T-helper 1 cell (primary cell): ENCODE measurements at places on chromosomes 13 and 19.

DNA sequence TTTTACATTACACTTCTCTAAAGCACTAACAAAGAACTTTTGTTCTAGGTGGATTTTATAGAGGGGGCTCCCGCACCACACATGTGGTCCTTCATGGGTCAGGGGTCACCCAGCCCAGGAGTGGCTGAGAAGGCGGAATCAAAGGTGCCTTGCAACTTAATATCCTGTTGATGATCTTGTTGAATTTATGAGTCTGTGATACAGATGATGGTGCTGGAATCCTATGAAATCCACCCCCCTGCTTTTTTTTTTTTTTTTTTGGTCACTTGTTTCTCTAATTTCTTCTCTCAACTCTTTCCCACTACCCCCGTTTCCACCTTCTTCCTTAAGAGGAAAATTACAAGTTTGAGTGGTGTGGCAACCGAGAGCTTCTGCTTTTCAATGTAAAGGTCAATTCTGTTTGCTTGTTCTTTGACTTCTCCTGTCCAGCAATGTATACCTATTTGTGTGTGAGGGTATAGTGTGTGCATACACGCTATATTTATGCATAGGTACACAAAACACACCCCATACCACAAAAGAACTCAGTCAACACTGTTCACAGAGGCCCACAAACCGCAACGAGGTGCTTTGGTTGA lies 4.2 kb upstream of the ZIC2 start:
- no peak for DNase-seq

DNA sequence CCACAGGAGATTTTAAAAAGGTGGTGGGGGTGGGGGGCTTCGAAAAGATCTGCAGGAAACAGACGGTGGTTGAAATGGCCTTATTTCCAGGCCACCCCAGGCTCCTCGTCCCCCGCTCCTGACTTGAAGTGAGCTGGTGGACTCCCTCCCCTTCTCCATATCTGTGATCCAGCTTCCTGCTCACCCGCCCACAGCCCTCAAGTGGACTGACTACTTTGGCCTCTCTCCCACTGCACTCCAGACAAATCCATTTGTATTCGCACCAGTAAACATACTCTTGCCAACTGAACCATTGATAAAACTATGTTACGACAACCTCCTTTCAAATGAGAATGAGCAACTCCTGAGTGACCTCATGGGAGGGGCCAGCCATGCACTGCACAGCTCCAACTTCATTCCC lies 259.5 kb downstream of the COL4A1 start:
- no peak for DNase-seq

- no peak for DNase-seq
These were observed 8.8 kb downstream of the SPPL2B start for GRCh38 chr19:2337329-2337707.

- DNase-seq = no peak
These were observed 35.4 kb downstream of the CYP4F2 start for GRCh38 chr19:15862444-15862843.

DNA sequence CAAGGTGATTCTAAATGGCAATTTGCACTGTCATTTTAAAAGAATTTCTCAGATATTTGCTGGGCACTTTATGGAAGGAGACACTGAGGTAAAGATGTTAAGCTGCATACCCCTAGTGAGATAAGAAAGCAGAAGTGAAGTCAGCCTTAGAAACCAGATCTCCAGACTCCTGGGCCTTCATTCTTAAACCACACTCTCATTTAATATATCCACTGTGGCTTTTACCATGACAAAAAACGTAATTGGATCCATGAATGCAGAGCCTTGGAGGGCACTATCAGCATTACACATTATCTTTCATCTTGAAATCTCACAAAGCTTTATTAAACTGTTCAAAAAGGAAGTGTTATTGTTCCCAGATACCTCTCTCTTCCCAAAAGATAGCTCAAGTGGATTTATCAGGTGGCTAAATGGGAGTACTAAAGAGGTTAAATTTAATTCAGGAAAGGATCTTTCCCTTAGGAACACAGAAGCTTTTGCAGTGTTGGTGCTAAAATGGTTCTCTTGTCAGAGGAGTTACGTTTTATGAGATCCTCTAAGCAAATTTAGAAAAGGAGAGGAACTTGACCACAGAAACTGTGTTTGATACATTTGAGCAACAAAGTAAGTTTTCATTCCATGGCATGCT lies 1060.4 kb downstream of the EFNB2 start:
- no peak for DNase-seq

GRCh38 chr13:60412909-60413616 lies 16.0 kb downstream of the TDRD3 start:
- no peak for DNase-seq

- DNase-seq = no peak
These were observed 364.5 kb downstream of the DNAJC15 start for GRCh38 chr13:43387880-43388279.

DNA sequence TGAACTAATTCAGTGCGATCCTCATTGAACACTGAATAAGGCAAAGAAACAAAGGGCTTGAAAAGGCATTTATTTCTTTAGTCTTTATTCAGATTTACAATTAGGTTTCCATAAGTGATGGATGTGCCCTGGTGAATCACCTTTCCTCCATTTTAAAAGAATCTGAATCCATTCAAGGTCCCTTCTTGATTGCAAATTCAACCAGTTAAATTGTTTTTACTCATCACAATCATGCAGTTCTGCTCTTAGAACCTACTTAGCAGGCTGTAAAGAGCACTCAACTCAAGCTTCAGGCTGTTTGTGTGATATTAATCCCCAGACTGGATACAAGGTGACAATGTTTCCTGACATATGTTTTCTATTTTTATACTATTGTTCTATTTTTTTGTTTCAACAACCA lies 321.0 kb downstream of the TBC1D4 start:
- no peak for DNase-seq

DNA sequence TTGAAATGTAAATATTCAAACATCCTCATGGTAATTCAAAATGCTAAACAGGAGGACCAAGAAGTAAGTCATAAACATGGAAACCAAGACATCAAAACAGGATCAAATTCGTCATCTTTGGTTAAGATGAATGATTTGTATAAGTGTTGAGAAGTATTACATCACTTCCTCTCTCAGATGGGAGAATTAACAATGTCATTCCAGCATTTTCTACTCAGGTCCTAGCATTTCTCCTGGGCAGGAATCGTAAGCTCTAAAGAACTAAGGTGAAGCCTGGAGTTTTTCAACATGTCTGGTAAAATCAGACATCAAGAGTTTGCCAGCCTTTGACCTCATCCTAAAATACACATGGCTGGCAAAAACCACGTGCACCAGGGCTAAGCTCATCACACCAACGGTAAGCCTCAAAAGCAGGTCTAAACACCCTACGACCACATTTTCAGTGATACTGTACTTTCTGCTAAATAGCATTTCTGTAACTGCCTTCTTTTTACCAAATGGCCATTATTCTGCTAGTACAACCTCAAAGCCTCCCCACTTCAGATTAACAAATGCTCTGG lies 24.8 kb downstream of the RANBP3 start:
- DNase-seq = peak; percentile 52

GRCh38 chr13:46197299-46198048 lies 14.3 kb upstream of the LRRC63 start:
- no peak for DNase-seq

DNA sequence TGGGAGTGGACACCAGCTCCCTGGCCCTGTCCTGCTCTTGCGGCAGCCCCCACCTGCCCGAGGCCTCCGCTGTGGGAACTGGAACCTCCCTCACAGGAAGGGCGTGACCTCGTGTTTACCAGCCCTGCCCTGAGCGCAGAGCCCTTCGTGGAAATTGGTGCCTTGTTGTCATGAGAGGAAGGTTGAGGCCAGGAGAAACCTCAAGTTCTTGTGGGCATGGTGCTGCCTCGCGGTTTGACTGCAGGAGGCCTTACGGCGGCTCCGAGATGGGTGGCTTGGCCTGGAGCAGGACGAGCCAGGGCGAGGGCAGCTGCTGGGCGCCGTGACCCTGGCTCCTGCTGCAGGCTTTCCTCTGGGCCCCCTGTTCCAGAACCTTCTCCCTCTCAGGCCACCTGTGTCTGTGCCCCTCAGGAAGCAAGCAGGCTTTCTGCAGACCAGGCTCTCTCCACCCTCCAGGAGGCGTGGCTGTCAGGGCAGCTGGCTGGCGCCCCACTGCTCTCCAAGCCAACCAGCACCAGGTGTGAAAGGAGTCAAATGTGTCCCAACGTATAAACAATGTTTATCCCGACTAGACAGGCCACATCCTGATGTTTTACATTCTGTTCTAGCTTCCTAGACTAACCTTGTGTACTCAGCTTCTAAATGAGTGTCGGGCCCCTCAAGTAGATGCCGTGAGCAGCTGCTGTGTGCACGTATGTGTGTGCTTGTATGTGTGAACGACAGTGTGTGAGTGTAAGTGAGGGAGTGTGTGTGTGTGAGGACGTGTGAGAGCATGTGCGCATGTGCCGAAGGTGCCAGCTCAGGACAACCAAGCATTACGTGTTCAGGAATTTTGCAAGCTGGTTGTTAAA lies 10.4 kb upstream of the RASA3 start:
- DNase-seq = peak; percentile 69

DNA sequence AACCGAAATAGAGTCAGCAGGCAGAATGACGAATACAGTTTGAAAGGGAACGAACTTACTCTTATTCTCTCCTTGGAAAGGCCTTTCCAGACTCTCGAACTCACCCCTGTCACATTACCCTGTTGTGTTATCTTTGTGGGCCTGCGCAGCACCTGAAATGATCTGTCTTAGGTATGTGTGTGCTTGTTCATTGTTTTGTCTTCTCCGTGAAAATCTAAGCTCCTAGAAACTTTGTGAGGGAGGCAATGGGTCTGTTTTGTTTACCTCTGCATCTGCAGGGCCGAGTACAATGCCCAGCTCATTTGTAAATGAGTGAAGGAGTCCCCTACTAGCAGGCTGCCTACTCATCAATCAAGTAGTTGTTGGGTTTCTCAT lies 19.6 kb downstream of the HMGB1 start:
- no peak for DNase-seq

GRCh38 chr13:28464861-28465460 lies 30.0 kb downstream of the FLT1 start:
- DNase-seq = no peak

GRCh38 chr13:89150362-89150761 lies 1479.2 kb downstream of the SLITRK5 start:
- no peak for DNase-seq

DNA sequence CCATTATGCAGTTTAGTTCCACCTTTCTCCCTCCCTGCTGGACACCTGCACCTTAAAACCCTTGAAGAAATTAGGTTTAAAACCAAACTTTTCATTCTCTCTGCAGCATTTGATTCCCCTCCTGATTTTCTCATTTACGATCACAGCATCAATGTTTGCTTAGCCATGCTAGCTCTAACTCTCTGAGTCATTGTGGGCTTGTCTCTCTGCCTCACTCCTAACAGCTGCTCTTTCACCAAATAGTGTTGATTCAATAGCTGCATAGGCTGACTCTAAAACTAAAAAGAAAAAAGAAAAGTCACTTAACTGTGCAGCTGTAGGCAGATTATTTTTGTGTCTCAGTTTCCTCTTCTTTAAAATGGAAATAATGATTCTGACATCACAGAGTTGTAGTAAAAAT lies 1124.9 kb downstream of the DIAPH3 start:
- no peak for DNase-seq

- no peak for DNase-seq
These were observed 9.4 kb upstream of the ZNF227 start for GRCh38 chr19:44202974-44203373.

- no peak for DNase-seq
These were observed 13.9 kb downstream of the TTYH1 start for GRCh38 chr19:54429176-54429495.

DNA sequence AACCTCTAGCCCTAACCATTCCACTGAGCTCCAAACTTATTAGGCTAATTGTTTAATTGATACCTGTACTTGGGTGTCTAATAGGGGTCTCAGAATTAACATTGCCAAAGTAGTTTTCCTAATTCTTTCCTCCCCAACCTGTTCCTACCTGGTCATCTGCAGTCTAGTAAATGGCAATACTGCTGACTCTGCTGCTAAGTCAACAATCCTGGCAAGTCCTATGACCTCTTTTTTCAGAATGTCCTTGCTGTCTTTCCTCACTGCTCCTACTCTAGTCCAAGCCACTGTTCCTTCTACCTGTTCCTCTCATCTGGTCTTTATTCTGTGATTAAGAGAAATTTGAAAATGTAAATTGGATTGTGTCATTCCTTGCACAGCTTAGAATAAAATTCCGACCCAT lies 143.9 kb downstream of the MTUS2 start:
- no peak for DNase-seq

DNA sequence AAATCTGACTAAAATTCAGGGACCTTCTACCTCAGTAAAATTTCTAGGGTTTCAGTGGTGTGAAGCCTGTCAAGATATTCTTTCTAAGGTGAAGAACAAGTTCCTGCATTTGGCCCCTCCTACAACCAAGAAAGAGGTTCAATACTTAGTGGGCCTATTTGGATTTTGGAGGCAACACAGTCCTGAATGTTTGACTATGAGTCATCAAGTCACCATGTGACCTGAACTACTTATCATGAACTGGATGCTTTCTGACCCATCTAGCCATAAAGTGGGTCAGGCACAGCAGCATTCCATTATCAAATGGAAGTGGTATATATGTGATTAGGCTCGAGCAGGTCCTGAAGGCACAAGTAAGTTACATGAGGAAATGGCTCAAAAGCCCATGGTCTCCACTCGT lies 163.0 kb upstream of the IRS2 start:
- DNase-seq = no peak

- DNase-seq = no peak
These were observed 56.6 kb downstream of the CELF5 start for GRCh38 chr19:3281026-3281425.

DNA sequence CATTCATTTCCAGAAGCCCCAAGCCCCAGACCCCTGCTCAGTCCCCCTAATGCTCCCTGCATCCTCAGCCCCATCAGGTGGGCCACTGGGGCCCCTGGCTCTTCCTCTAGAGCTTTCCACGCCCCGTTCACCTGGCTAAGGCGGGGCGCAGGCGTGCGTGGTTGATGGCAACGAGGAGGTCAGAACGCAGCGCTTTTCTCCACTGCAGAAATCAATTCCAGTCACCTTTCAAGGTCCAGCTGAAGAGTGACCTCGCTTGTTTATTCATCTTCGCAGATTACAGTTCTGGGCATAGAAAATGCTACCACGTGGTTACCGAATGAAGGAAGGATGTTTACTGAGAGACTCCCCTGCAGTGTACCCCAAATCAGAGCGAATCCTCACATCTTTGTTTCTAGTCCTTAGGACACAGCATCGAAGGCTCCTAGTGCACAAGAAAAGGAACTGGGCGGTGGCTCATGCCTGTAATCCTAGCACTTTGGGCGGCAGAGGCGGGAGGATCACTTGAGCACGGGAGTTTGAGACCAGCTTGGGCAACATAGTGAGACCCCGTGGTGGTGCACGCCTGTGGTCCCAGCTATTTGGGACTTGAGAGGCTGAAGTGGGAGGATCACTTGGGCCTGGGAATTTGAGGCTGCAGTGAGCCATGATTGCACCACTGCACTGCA lies 828 bp upstream of the PBX4 start:
- DNase-seq = no peak

GRCh38 chr19:57406516-57407123 lies 4.3 kb upstream of the ZNF17 start:
- peak; percentile 54 for DNase-seq
